ENCODE measurements at places on chromosomes 6 and 20.

DNA sequence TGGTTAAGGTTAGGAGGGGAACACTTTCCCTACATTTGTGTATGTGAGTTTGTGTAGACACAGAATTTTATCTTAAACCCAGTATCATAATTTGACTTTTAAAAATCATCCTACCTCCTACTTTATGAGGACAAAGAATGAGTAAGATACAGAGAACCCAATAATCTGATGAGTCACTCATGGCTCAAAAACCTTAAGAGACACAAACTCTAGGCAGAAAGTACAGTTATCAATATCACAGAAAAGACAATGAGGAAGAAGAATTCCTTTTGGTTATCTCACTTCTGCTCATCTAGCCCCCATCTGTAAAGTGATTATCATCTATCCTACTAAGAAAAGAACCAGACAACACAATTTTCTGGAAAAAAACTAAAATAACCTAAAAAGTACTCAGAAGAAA, 87.7 kb downstream of the EPB41L2 start:
- DNase-seq: no peak

- no peak for DNase-seq
Observed at GRCh38 chr6:159125014-159125609, 44.1 kb upstream of the FNDC1 start.

DNA sequence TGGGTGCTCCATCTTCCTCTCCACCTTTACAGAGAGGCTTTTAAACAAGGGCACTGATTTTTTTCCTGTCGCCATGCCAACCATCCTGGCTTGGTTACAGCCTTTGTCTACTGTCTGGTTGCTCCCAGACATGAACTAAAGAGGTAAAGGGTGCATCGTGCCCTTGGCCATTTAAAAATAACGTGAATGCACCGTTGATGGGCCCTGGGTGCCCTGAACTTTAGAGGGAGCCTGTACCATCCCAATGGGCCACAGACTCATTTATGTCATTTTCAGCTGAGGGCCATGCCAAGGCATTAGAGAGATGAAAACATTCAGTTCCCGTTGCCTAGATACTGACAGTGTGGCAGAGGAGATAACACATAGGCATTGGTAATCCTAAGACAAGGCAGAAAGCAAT, 23.3 kb downstream of the TMC2 start:
- DNase-seq: no peak

- no peak for DNase-seq
Observed at GRCh38 chr6:97819710-97820109, 536.7 kb upstream of the MMS22L start.

GRCh38 chr20:24799971-24800580, 149.0 kb upstream of the CST7 start:
- no peak for DNase-seq

DNA sequence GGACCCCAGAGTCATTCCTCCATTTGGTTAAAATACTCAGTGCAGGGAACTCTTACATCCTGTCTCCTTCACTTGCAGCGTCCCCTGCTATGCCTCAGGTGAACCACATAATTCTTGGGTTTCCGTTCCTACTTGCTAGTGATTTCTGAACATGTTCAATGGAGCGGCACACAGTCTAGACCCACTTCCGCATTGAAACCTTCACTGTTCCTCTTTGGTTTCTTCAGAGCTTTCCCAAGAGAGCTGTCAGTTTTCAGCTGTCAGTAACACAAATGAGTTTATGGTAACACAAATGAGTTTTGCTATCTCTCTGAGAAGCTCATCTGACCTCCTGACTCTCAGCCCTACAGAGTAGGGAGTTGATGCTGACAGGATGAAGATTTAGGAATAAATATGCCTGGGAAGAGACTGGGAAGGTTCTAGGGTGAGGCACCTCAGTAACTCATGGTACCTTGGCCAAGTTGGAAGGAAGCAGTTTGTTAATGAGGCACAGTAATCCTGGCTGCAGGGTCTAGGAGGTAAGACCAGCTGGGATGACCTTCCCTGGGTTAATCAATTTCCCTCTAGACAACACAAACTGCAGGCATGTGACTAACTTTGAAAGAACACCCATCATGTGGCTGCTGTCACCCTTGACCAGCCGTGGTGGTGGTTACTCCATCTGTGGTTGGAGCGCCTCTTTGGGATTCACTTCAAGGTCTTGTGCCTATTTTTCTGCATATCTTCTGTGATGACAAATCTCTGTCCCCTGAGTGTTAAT, 5.4 kb downstream of the SYS1 start:
- no peak for DNase-seq

DNA sequence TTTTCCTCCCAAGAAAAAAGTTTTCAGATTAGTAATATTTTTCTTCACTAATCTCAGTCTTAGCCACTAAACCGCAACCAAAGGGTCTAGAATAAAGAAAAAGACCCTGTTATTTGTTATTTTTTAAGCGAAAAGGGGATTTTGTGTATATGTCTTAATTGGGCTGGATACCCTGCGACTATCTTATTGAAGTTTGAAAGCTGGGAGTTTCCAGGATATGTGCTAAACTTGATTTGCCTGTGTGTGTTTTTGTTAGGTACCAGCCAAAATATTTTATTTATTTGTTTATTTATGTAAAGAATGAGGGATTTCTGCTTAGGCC, 52.4 kb downstream of the TNFAIP3 start:
- no peak for DNase-seq

GRCh38 chr6:19035461-19036195, 648.5 kb downstream of the RNF144B start:
- DNase-seq: no peak

GRCh38 chr20:20552076-20552475, 160.4 kb downstream of the RALGAPA2 start:
- DNase-seq: no peak

DNA sequence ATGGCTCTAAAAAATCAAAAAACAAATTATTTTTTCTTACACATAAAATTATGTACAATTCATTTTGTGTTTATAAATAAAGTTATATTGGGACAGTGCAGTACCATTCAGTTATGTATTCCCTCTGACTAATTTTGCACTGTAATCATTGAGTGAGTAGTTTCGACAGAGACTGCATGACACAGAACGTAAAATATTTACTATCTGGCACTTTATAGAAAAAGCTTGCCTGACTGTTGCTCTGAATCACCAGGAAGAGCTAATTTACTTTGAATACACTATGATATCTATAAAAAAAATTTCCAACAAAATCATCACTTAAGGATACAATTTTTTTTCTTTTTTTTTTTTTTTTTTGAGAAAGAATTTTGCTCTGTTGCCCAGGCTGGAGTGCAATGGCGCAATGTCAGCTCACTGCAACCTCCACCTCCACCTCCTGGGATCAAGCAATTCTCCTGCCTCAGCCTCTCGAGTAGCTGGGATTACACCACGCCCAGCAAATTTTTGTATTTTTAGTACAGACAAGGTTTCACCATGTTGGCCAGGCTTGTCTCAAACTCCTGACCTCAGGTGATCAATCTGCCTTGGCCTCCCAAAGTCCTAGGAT, 11.0 kb upstream of the KHDC1L start:
- DNase-seq: no peak

GRCh38 chr6:147207837-147208754, 3.9 kb downstream of the STXBP5 start:
- DNase-seq: no peak

DNA sequence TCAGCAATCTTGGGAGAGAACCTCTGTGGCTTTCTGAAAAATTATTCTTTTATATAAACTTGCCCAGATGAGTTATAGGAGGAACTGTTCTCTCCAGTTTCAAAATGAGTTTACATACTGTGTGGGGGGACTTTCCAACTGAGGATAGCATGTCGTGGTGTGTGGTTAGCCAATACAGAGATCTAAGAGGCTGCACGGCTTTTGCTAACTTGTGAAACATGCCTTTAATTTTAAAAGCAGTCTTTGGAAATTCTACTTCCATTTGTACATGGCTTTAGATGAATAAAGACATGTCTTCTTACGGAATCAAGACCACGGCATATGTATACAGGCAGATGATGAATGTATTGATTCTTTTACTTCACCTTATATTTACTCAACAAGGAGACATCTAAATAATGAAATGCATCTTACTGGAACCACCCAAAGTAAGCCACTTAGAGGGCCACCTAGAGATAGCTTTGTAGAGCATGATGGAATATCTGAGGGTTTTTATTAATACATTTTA, 39.8 kb downstream of the HIVEP1 start:
- DNase-seq: no peak

GRCh38 chr6:101607111-101607690, 213.7 kb downstream of the GRIK2 start:
- no peak for DNase-seq

DNA sequence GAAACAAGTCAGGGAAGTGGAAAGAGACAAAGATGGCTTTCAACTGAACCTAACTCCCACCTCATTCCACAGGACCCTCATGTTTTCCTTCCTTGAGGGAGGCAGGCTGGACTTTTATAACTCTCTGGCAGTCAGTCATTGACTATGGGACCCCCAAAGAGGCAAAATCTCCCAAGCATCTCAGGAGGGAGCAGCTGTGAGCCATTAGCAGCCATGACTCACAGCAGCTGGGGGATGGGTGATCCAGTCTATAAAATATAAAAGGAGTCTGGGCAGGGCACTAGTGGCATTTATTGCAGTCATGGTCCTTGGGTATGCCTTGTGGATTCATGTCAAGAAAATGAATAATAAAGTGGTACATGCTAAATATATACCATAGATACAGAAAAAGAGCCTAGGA, 387.0 kb upstream of the CHD6 start:
- DNase-seq: no peak

- no peak for DNase-seq
Observed at GRCh38 chr6:12538881-12539357, 177.6 kb upstream of the PHACTR1 start.

- DNase-seq: no peak
Observed at GRCh38 chr6:49326347-49326746, 136.7 kb downstream of the MMUT start.

- no peak for DNase-seq
Observed at GRCh38 chr6:142705054-142705453, 239.9 kb downstream of the HIVEP2 start.
